Activated naive CD4-positive, alpha-beta T cell (primary cell): ENCODE measurements at places on chromosomes 3 and 15.

DNA sequence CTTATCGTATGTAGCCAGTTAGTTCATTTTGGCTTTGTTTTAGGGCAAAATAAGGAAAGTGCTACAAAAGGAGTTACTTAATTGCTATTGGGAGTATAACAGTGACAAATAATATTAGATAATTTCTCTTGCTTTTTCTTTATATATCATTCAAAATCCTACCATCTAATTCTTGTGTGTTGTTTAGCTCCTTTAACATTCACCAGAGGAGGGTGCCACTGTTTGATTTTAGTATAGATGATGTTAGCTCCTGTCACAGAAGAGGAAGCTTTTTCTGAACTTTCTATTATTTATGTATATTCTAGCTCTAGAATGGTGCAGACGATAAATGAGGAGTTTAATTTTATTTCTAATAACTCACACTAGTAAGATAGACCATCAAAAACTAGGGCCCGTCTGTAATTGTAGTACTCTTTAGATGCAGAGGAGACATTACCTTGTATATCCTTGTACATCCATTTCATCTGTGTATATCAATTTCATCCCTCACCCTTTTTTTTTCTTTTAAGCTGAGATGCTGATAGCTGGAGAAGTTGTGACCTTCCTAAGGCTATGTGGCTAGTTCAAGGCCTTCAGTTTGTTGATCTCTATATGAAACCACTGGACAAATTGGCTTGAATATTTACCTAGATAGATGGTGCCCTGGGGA is 3.0 kb downstream of the PPM1L start:
- DNase-seq = no peak

GRCh38 chr15:62841891-62842559 is 200.5 kb upstream of the TPM1 start:
- DNase-seq = no peak

DNA sequence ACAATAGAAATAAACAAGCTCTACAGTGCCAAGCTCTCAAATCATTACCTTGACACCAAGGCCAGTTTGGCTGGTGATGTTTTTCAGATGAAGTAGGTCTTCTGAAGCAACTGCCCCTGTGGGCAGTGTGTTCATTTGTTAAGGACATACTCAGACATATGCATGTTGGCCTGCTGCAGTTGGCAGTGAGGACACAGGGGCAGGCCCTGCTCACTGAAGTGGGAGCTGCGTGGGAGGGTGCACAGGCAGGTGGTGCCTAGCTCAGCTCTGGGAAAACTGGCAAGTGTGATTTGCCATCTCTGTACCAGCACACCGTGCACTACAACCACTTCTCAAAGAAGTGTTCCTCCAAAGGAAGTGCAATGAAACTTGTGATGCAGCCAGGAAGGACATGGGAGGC is 28.5 kb upstream of the SNRK start:
- DNase-seq = no peak

GRCh38 chr15:84944861-84945260 is 36.8 kb upstream of the PDE8A start:
- DNase-seq = no peak

DNA sequence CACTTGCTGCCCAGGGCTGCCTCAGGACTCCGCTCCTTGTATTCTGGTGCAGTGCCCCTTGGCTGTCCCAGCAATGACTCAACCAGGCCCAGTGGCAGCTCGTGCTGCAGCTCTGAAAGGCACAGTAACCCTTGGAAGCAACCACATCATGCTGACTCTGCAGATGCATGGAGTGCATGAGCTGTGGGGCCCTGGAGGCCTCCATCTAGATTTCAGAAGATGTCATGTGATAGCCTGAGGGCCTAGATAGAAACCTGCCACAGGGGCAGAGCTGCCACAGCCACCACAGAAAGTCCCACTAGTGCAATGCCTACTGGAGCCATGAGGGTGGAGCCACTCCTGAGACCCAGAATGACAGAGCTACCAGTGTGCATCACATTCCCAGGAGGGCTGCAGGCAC is 117.1 kb upstream of the SMAD3 start:
- DNase-seq = no peak

GRCh38 chr3:195248281-195248680 is 22.7 kb downstream of the XXYLT1 start:
- DNase-seq = no peak
